Right lung (tissue), 10 donors: ENCODE measurements at places on chromosomes 7 and 10.

DNA sequence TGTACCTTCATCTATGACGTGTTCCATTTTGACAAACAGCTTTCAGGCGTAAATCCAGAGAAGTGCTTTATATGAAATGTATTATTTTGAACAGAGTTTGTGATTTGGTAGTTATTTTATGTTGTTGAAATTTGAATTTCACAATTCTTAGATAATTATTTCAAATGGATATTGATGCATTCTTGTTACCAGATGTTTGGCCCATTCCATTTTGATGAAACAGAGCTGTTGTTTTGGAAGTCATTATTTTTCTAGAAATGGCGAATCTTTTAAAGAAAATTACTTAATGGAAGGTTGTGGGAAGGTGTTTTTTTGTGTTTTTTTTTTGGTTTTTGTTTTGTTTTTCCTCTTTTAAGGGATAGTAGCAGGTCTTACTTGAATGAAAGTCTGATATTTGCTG lies 2.4 kb downstream of the OTUD1 start:
- DNase-seq = peak; percentile 38

GRCh38 chr10:127410030-127410429 lies 139.1 kb upstream of the NPS start:
- no peak for DNase-seq

GRCh38 chr10:132804785-132805426 lies 19.0 kb upstream of the NKX6-2 start:
- DNase-seq = no peak

DNA sequence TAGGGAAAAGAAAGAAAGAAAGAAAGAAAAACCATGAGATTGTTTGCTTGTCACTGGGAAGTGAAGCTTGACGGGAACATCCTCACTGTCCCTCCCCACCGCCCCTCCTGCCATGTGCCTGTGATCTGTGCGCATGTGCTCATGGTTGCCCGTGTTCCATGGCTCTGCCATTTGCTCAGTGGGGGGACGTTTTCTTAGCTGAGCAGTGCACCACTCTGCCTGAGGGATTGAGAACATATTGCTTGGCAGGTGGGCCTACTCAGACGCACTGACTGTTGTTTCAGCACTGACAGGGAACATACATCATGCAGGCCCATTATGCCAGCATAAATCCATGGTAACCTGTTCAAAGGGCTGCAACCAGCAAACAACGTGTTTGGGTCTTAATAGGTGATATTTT lies 747.9 kb upstream of the GALNT17 start:
- DNase-seq = no peak

DNA sequence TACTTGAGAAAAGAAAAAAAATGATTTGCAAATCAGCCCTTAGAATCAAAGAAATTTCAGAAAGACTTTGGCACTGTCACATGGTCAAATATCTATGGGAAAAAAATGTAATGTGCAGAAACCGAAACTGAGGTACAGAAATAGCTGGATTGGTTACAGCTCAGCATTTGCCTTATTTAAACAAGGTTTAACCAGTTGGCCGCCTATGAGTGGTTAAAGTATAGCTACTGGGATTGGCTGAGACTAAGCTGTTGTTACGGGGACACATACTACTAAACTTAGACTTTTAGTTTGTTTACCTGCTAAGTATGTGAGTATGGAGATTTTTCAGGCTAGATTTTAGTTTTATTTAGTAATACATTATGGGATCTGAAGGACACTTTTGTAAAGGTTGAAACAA lies 38.6 kb downstream of the SFTPD start:
- DNase-seq = no peak

- no peak for DNase-seq
Observed at GRCh38 chr10:61852261-61852660, 49.2 kb upstream of the ARID5B start.

DNA sequence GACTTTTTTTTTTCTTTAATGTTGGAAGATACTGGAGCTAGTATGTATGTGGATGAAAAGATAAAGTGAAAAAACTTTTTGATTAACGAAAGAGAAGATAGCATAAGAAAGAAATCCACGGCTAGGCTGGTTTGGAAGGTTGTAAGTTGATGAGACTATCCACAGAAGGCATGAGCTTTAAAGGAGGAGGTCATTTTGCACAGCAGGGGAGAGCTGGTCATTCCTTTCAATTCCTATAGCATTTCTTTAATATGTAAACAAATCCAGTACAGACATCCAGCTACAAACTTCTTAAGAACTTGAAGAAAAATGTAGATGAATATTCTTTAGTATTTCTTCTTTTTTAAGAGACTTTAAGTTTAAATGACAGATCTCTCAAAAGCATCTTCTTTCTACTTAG lies 281.3 kb downstream of the CACNA2D1 start:
- no peak for DNase-seq

- DNase-seq = no peak
Observed at GRCh38 chr10:60870416-60870728, 73.6 kb downstream of the RHOBTB1 start.

- no peak for DNase-seq
Observed at GRCh38 chr7:157569967-157570366, 233.2 kb downstream of the DNAJB6 start.
